ENCODE measurements at places on chromosomes 2 and 18.

GRCh38 chr2:44679584-44679983 is 261.9 kb upstream of the SIX3 start:
- DNase-seq: no peak

- DNase-seq: no peak
Measured at GRCh38 chr2:232571026-232571474, 20.6 kb downstream of the EIF4E2 start.

GRCh38 chr2:23286758-23287704 is 97.9 kb upstream of the KLHL29 start:
- DNase-seq: peak; percentile 37

DNA sequence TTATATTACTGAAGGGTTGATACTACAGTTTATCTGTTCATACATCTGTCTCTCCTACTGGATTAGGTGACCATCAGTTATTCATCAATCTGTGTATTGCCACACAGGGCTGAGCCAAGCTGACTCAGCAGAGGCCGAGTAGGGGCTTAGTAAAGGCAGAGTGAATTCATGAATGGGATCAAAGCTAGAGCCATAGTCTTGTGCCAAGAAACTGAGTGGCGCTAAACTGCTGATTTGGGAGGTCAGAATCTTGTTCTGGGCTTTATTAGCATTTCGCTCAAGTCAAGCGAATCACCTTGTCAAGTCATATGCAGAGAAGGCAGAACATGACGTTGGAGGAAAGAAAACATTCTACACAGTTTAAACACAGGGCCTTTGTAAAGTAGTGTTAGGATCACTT is 34.1 kb downstream of the SOCS6 start:
- DNase-seq: no peak

DNA sequence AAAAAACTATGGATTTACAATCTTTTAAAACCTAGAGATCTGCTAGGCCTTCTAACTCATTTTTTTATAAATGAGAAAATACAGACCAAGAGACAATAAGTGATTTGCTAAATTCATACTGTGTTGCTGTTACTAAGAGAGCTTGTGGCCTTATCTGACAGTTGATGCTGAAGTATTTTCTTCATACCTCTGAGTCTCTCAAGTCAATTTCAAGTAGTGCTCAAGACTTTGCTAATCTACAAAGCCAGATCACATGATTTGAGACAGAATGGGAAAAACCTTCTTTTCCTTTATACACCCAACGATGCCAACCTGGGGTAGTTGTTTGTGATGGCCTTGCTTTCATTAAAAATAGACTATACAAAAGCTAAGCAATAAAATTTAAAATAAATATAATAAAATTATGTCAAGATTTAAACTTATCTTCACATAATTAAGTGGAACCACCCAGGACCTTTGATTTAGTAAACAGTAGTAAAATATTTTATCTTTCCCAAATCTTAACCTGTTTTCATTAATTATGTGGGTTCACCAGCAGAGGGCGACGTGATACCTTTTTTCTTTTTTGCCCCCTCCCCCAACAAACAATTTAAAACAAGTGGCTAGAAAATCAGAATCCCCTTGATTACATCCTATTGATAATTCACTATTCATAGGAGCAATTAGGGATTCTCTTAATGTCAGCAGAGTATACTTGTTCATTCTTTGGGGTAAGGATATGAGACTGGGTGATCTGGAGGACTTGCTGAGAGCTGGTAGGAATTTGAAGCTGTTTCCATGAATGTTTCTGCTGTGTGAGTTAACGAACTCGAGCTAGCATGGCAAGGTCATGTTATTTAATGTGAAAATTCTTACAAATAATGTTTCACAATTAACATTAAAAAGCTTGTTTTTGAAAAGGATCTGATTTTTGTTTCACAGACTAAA is 49.6 kb upstream of the SLC5A7 start:
- no peak for DNase-seq

- no peak for DNase-seq
Measured at GRCh38 chr2:18219676-18220075, 340.8 kb downstream of the RDH14 start.

DNA sequence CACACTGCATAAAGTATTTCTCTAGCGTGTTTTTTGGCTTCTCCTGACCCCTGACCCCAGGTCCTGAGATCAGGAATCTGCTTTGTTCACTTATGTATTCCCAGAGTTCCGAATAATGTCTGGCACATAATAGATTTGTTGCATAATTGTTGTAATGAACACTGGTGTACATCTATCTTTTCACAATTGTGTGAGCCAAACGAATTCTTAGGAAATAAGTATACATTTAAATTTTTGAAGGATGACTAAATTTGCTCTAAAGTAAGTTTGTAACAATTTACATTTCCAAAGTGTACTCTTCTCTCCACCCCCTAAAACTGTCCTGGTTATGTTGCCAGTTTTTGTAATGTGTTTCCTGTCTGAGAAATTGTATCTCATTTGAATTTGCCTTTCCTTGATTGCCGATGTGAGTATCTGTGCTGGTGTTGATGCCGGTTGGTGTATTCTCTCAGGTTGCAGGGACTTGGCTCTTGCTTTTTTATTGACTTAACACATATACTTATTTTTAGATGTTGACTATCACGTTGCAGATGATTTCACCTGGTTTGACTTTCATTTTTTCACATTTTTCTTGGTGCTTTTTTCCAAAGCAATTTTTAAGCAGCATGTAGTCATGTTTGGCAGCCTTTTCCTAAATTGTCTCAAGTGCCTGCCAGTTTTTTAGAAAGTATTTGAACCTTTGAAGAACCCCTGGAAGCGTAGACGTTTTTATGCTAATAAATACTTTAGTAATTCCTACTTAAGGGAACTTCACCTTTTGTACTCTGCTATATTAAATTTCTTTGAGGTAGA is 16.1 kb upstream of the FARP2 start:
- DNase-seq: no peak

DNA sequence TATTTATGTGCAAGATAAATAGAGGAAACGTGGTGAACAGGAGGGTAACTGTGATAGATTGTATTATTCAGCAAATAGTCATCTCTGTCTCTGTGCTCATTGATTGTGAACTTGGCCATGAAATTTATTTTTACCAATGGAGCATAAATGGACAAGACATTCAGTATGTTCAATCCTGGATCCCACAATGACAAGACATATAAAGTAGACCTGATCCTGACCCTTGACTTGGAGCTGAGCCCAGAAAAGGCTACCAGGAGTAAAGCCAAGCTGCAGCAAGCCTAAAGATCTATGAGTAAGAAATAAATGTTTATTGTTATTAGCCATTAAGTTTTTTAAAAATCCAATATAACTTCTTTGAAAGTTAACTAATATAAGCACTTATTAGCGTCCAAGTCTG is 531.2 kb downstream of the PIK3C3 start:
- DNase-seq: no peak

- peak; percentile 23 for DNase-seq
Measured at GRCh38 chr2:229714080-229714735, at the start of gene DNER. DNER (minus strand) TSS chr2:229714555; CDS start chr2:229714423, 132 bp downstream.

DNA sequence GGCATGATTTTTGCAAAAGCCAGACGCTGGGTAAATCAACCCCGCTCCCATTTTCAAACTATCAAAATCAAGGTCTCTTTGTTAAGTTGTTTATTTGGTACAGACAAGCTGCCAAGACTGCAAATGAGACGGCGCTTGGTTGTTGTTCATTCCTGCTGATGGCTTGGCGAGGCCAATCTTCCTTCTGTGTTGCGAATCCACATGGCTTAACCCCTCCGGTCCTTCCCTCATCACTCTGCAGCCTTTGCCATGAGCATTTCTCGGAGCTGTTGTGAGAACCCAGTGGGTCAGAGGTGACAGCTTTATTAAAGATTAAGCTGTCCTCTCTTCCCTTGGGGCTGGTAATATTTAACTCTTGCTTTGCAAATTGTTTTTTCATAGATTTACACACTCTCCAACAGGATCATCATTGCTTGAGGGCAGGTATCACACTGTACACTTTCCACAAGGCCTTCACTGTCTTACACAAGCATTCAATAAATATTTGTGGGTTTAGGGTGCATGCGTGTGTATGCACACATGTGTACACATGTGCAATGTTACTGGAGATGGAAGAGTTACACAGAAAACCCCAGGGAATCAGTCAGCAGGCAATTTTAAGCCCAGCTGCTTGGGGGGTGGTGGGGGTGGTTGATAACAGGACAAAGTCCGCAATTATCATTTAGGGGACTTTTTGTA is 27.8 kb upstream of the KCNF1 start:
- DNase-seq: no peak

GRCh38 chr2:180246268-180246667 is 239.2 kb upstream of the CWC22 start:
- DNase-seq: no peak
